Non-pigmented ciliary epithelial cell (primary cell): ENCODE measurements at places on chromosomes 2 and 18.

- DNase-seq = no peak
Measured at GRCh38 chr2:6103372-6103771, 411.2 kb downstream of the SOX11 start.

DNA sequence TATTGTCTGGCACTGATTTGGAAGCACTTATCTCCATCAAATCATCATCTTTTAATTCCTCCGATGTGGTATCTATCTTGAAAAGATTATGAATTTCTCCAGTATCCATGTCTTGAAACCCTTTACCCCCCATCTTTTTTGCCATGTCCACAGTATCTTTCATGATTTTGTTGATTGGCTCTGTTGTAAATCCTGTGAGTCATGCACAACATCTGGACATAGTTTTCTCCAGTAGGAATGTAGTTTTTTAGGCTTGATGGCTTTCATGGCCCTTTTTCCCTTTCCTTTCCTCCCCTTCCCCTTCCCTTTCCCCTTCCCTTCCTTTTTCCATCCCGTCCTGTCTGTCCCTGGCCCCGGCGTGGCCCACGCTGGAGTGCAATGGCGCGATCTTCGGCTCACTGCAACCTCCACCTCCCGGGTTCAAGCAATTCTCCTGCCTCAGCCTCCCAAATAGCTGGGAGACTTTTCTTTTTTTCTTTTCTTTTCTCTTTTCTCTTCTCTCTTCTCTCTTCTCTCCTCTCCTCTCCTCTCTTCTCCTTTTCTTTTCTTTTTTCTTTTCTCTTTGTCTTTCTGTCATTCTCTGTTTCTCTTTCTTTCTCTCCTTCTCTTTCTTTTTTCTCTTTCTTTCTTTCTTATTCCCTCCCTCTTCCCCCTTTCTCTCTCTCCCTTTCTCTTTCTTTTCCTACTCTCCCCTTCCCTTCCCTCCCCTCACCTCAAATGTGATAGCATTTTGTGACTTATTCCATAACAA is 18.4 kb upstream of the ZNF638 start:
- no peak for DNase-seq

GRCh38 chr2:181991171-181991885 is 5.7 kb downstream of the PPP1R1C start:
- DNase-seq = no peak

- no peak for DNase-seq
Measured at GRCh38 chr18:80176334-80177073, 67.4 kb downstream of the ADNP2 start.

- DNase-seq = no peak
Measured at GRCh38 chr2:62219407-62220159, 23.7 kb downstream of the B3GNT2 start.

DNA sequence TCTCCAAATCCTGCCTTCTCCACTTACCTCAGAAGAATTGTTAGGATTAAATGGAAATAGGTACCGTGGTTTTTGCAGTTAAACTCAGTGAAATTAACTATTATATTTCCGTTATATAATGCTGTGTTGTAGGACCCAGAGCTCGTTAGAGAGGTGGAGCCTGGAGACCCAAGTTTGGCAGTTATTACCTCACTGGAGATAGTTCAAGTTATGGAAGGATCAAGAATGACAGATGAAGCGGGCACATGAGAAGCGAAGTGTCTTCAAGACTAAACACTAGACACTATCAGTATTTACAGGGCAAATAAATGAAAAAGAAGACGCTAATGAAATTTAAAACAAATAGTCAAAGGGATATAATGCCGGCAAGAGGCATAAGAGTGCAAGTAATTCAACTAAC is 866 bp downstream of the CWC22 start:
- no peak for DNase-seq

GRCh38 chr18:23888881-23889280 is 125.7 kb upstream of the TTC39C start:
- no peak for DNase-seq

DNA sequence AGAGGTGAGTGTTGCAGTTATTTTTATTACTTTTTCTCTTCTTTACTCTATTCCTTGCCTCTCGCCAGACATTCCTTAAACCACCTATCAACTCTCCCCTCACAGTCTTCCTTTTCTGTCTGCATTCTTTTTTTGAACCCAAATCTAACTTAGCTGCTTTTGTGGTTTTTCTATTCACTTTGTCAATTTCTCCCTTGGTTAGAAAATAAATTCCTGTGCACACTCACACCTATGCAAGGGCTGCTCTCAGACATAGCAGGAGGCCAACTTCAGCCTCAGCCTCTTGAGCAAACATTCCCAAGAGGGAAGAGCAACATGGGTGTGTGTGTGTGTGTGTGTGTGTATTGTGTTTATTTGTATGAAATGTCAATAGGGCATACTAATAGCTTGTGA is 808.6 kb downstream of the RNF144A start:
- no peak for DNase-seq

- no peak for DNase-seq
Measured at GRCh38 chr2:128307595-128307994, 11.1 kb downstream of the HS6ST1 start.

DNA sequence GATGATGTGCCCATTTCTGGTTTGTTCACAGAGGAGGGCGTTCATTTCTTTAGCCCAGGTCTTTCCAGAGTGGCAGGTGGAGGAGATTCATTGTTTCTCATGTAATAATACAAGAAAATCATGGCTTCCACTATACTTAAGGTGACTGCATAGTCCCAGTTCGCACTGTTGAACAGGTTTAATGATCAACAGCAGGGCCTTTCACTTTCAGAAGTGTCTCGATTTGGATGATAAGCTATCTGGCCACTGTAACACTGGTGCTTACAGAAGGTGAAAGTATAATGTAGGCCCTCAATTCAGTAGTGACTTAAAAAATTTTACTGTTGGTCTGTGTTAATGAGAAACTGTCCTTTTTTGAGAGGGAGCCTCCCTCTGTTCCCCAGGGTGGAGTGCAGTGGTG is 1.4 kb downstream of the RMC1 start:
- DNase-seq = no peak

DNA sequence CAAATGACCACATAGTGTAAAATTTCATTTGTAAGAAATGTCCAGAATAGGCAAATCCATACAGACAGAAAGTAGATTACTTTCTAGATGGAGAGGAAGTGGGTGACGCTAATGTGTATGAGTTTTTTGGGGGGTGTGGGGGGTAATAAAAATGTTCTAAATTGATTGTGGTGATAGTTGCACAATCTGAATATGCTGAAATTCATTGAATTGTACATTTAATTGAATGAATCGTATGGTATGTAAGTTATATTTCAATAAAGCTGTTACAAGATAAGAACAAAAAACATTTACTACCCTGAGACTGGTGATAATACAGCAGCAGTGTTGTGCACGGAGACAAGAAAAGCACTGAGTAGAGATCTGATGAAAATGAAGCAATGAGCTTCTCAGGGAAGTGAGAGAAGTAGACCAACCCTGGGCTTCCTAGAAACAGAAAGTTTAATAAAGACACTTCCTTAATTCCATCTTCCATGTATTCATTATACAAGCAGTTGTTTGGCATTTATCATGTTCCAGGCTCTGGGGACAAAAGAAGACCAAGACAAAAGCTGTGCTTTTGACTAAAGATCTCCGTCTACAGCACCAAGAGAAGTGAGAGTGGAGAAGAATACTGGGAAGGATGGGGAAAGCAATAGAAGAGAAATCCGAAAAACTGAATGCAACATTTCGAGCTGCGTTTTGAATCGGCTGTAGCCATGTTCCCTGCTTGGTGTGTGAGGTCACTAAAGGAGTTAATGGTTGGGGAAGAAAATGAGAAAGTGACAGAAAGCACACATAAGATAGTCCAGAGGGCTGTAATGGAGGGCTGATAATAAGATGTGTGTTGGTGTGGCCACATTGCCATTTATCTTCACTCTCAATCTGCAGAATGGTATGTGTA is 1.8 kb upstream of the PDE11A start:
- DNase-seq = peak; percentile 18

DNA sequence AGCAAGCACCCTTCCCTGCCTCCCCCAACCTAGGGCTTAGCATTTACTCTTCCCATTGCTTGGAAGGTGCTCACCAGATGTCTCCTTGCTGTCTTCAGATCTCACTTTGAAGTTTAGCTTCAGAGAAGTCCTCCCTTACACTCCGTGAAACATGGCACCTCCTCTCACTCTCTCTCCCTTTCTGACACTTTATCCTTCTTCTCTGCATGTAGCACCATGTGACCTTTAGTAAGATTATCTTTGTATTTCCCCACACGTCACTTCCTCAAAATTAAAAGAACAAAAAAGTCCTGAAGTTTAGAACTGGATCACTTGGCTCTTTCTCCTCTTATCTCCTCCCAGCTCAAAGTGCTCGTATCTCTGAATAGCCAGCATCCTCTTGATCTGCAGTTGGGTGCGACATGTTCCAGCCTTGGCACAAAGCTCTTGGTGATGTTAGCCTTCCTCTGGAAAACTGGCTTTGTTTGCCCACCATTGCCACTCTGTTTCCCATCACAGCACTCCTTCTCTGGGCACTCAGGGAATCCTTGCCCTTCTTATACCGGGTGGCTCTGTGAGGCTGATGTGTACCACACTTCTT is 40.6 kb upstream of the EPAS1 start:
- no peak for DNase-seq

DNA sequence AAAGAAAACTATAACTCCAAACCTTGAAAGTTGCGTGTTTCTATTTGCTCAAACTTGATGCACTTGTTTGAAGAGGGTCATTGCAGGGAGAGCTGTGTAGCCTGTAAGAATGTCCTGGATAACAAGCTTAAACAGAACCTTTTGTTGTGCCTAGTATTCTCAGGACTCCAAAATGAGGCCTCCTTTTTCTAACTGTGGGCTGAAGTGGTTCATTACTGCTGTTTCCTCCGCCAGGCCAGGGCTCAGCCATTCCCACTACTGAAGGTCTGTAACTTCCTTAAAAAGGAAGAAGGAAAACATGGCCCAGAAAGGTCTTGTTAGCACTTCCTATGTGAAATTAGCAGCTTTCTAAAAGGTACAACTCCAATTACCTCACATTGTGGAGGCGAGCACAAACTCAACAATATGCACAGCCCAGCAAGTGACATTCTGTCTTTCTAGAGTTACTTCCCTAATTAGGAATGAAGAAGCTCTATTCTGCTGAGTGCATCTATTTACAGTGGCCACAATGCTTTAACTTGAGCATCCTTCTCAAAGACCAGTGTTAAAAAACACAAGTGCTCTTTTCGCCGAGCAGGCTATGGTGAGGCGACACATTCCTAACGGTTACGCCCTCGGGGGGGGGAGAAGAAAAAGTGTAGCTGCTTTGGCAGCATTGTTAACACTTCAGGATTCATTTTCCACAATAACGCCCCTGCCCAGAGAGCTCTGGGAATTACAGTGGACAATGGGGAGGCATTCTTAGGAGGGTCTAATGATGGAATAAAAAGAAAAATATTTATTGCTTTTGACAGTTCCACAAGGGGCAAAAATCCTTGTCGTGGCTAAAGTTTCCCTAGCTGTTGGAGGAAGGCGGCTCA is 136.9 kb upstream of the SIX3 start:
- DNase-seq = no peak

DNA sequence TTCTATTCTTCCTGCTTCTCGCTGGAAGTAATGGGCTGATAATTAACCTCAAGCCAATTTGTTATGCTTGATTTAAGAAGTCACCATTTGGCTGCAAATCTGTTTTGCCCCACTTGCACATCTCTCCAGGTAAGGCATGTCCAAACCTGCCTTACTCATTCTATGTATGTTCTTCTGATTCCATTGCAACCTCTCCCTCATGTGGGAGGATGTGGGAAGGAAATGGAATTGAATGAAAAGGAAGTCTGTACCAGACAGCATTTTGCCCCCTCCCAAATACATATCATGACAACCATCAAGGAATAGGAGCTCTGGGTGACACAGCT is 131.7 kb downstream of the NRP2 start:
- no peak for DNase-seq

GRCh38 chr2:237931205-237931721 is 35.6 kb upstream of the UBE2F start:
- peak; percentile 18 for DNase-seq

GRCh38 chr2:119015845-119016244 is 73.9 kb downstream of the MARCO start:
- no peak for DNase-seq
